AG04450 (cell line): ENCODE measurements at places on chromosomes 4 and X. TPM values are rescaled to one million over a fixed set of nuclear protein-coding genes. Genes with fewer than 3 reads are reported as not detected.

DNA sequence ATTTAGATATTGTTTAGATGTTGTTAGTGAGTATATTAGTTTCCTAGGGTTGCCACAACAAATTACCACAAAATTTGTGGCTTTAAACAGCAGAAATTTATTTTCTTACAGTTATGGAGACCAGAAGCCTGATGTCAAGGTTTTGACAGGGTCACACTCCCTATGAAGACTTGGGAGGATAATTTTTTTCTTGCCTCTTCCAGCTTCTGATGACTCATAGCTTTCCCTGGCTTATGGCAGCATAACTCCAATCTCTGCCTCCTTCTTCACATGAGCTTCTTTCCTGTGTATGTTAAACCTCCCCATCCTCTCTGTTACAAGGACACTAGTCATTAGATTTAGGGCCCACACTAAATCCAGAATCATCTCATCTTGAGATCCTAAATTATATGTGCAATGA lies 20.9 kb upstream of the RAB40A start:
- DNase-seq: no peak

BMPR1B gene
- 0.42 and 0.60 TPM in 2 replicates for polyA plus RNA-seq

PITX2 gene
- 0.05 and 0.07 TPM in 2 replicates for polyA plus RNA-seq

DNA sequence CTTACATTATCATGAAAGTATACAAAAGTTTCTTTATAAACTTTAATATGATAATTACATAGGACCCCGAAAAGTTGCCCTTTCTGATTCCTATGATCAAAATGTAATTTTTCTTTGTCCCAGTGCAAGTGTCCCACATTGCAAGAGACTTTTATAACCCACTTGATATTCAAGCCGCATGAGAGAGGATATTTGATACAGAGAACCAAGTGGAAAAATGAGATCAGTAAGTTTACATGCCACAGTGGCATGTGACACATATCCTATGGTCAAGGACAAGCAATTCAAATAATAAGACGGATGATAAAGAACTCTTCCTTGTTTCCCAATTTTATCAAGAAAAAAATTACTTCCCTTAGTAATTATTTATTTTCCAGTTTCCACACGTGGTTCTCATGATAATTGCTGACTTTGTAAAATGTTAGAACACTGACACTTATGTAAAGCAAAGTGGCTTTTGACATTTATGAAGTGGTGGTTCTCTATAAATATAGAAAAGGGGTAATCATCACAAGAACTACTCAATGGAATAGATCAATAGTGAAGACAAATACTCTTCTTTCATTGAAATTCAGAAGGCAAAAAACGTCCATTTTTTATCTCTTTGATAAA lies 273.7 kb upstream of the NOCT start:
- no peak for DNase-seq

SMARCA5 gene
- polyA plus RNA-seq: 19.9 and 26.8 TPM in 2 replicates

DNA sequence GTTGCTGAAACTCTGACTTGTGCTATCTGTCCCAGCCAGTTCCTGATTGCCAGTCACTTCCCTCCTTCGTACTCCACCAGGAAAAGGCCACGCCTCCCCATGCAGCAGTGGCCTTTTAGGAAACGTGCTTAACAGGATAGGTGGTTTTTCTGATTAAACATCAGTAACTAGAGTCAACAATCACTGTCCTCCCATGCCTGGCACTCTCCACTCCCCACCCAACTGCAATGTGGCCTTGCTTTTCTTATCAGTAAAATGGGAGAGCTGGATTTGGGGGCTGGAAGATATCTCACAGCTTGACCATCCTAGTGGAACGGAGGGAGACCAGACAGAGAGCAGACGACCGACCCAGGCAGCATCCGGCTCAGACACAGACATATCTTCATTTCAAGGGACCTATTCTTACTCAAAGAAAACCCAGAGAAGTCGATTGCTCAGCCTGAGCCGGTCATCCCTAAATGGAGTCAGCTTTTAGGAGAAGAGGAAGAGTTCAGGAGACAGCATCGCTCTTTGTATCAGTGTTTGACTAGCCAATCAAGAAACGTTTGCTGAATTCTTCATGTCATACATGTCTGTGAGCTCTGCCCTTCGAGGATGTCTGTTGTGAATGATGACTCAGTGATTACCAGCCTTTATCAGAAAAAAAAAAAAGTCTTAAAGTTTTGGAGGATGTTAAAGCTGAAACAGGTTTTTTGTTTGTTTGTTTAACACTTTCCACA lies 12.7 kb upstream of the UBA6 start:
- DNase-seq: no peak

DNA sequence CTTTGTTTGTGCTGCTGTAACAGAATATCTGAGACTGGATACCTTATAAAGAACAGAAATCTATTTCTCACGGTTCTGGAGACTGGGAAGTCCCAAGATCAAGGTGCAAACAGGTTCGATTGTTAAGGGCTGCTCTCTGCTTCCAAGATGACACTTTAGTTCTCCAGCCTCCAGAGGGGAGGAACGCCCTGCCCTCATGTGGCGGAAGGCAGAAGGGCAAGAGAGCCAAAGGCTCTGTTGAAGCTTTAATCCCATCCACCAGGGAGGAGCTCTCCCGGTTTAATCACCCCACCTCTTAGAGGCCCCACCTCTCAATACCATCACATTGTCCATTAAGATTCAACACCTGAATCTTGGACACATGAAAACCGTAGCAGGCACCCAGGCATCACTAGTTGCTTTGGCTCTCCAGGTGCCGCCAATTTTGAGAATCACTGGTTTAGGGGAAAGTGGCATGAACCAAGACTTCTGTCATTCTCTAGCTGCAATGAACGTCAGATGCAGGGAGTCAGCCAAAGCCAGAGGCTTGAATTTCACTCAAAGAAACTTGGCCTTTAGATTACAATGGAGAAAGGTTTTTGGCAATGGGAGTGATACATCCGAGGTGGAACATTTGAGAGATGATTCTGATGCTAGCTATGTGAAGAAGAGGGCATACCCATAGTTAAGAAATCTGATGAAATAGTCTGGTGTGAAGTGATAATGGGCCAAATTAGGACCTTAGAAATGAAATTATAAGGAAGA lies 15.7 kb downstream of the FHL1 start:
- no peak for DNase-seq

- no peak for DNase-seq
These were observed 123.4 kb downstream of the MFAP3L start for GRCh38 chr4:169902658-169903345.

NPY5R gene
- polyA plus RNA-seq: not detected in 2 replicates
